ENCODE measurements at places on chromosomes 6 and 20. TPM values are rescaled to one million over a fixed set of nuclear protein-coding genes. Genes with fewer than 3 reads are reported as not detected.

C20orf141 gene
- total RNA-seq: not detected

NFYA gene
- total RNA-seq: 12.6 TPM

HCRTR2 gene
- total RNA-seq: not detected

SYTL3 gene
- total RNA-seq: 0.51 TPM

NRN1 gene
- total RNA-seq: 28.1 TPM

ANKRD66 gene
- not detected for total RNA-seq

TMC2 gene
- not detected for total RNA-seq

GRCh38 chr6:18961566-18961965 lies 574.4 kb downstream of the RNF144B start:
- no peak for DNase-seq

GRCh38 chr6:51553246-51554015 lies 534.0 kb downstream of the PKHD1 start:
- DNase-seq: no peak

- peak; percentile 66 for DNase-seq
Measured at GRCh38 chr6:12605888-12606345, 110.7 kb upstream of the PHACTR1 start.

DNA sequence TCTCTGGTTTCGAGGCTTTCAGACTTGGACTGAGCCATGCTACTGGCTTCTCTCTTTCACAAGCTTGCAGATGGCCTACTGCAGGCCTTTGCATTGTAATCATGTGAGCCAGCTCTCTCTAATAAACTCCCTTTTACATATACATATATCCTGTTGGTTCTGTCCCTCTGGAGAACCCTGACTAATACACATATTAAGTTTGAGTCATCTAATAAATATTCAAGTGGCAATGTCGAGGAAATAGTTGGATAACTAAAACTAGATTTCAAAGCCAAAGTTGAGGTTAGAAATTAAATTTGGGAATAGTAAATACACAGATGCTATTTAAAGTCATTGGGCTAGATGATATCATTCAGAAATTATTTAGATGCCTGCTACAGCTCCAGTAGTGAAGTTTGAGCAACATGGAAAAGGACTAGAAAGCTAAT lies 1343.4 kb downstream of the GRIK2 start:
- DNase-seq: no peak

DNA sequence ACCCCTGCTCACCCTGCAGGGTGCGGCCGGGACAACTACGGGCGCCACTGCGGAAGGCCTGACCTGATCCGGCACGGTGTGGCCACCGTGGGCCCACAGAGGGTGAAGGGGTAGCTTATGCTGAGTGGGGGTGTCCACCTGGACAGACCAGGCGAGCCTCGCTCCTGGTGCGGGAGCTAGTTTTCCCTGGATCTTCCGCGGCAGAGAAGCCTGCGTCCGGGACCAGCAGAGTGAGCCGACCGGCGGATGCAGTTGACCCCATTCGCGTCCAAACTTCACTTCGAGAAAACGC lies 38.2 kb downstream of the NCR2 start:
- DNase-seq: no peak

DNA sequence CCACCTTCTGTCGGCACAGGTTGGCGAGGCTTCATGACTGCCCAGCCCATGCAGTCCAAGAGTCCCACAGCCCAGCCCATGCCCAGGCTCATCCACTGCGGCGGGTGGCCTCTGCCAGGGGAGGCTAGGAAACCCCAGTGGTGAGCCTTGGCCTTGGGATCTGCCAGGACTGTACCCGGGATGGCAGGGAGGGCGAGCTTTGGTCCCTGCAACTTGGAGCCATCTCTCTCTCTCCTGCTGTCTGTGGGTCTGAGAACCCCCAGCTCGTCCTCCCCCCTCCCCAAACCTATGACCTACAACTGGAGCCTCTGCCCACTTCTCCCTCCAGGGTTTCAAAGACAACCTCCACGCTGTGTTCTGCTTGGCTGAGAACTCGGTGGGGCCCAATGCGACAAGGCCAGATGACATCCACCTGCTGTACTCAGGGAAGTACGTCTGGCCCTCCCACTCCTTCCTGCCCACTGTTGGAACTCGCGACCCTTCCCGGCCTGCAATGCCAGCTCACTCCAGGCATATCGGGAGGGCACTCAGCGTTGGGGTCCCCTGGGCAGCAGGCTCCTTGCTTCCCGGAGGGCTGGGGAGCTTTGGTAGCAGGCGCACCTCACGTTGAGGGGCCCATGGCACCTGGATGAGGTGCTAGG lies 19.7 kb downstream of the NPEPL1 start:
- no peak for DNase-seq

- DNase-seq: peak; percentile 5
Measured at GRCh38 chr6:130625825-130626527, 201.2 kb upstream of the SMLR1 start.

DNA sequence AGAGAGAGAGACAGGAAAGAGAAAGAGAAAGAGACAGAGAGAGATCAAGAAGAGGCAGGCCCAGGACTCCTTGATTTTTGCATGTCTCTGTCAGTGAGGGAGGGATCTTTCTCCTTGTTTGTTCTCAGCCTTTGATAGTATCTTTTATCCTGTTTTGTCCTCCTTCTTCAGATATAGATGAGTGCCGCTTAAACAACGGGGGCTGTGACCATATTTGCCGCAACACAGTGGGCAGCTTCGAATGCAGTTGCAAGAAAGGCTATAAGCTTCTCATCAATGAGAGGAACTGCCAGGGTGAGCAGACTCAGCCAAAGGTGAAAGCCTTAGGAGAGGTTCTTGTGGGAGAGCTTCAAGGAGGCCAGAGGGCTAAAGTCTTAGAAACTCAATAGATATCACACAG lies 20.0 kb upstream of the ZNF76 start:
- DNase-seq: no peak

- DNase-seq: no peak
Measured at GRCh38 chr6:24228123-24228522, 102.1 kb downstream of the NRSN1 start.

- DNase-seq: no peak
Measured at GRCh38 chr6:92887871-92888270, 531.5 kb downstream of the EPHA7 start.

DNA sequence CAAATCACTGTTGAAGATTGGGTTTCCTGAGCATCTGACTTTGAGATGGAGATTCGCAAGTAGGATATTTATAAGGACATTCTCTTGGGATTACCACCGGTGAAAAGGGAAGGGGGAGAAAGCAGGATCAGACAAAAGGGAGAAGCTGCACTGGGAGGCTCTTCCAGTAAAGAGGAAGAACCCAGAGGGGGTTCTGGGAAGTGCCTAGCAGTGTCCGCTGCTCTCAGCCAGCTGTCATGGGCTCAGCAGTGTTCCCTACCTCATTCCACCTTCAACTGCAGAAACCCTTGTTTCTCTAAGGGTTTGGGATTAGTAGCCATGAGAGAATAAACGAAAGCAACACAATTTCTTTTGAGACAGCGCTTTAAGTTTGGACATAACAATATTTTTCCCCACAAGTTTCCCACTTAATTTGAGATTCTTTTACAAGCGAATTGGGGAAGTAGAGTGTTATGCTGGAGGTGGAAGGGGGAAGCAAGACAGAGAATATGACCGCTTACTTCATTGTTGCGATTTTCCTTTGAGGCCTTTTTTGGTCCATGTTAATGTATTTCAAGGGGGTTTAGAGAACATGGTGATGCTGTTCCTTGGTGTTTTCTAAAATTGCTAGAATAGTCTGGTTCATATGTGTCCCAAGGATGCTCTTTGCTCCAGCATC lies 154.5 kb upstream of the SCGN start:
- no peak for DNase-seq

GRCh38 chr6:225121-225721 lies 67.1 kb upstream of the DUSP22 start:
- DNase-seq: no peak

DNA sequence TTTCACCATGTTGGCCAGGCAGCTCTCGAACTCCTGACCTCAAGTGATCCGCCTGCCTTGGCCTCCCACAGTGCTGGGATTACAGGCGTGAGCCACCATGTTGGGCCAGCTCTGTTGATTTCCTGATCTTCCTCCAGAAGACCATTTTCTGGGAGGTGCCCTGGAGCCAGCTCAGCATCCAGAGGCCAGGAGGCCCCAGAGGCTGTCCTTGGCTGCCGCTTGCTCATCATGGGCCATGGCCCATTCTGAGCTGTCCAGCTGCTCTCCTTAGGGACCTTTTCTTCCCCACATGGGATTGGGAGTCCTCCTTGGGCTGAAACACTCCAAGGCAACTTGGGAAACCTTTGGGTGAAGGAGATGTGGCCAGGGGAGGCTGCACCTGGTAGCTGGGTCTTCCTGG lies 15.4 kb downstream of the LRRC73 start:
- no peak for DNase-seq

GRCh38 chr20:6466075-6466810 lies 301.2 kb upstream of the BMP2 start:
- no peak for DNase-seq

DNA sequence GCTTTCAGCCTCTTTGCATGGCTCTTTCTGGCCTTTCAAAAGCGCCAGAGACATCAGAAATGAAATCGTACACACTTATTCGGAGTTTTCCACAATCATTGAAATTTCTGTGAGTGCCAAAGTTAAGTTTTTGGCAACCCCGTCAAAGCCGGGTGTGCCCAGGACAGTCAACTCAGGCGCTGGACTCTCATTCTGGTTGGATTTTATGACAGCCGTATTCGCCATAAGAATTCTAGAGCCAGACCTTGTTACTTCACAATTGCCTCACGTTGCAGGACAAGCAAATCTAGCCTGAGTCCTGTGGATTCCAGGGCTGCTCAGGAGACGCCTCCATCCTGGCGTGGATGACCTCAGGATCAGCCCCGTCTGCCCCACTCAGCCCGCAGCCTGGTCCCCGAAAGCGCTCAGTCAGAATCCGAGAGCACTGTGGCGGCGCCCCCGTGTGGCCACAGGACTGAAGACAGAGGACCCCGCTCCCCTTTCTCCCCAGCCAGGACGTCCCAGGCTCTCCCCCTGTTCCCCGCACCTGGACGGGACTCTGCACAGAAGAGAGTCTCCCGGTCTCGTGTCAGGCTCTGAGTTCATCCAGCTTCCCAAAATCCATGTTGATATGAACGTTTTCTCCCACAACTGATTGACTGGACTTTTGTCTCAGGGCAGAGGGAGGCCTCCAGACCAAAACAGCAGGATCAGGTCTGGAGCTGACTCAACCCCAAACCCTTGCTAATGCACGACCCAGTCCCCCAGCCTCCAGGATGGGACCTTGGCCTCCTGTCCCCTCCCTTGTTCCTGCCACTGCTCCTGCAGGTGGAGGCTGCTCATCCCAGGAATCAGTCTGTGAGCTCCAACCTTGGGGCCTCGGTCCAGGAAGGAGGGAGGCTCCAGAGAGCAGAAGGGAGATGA lies 38.2 kb downstream of the MICA start:
- peak; percentile 65 for DNase-seq

GRCh38 chr6:70351461-70351860 lies 48.6 kb upstream of the COL9A1 start:
- DNase-seq: no peak

DNA sequence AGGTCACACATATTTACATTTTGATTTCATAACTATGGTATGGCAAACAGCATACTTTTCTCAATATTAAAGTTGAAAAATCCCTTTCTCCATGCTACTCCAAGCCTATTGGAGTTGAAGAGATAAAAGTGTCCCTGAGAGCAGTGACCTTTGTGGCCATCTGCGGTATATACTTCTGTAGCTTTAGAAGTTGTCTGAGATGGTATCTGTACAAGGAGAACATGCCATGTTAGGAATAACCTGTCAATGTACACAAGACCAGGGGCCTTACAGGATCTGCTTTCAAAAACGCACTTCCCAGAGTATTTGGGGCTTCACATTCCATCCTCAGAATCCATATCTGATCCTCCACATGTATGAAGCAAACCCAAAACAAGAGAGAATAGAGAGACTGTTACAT lies 226.7 kb downstream of the MEI4 start:
- DNase-seq: no peak

DNA sequence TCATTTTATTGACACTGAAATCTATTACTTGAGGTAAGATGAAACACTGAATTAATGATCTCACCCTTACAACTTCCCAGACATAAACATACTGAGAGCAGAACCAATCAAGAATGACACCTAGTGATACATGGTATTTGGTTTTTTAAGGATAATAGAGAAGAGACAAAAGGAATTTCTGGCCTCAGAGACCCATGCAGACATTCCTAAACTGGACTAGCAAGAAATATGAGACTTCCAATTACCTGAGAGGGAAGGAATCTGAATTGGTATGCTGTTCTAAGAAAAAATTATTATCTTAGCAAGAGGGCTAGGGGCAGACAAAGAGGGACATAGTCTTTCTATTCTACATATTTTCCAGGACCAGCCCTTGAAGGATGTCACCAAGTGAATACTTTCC lies 141.1 kb downstream of the BMP5 start:
- DNase-seq: no peak

DNA sequence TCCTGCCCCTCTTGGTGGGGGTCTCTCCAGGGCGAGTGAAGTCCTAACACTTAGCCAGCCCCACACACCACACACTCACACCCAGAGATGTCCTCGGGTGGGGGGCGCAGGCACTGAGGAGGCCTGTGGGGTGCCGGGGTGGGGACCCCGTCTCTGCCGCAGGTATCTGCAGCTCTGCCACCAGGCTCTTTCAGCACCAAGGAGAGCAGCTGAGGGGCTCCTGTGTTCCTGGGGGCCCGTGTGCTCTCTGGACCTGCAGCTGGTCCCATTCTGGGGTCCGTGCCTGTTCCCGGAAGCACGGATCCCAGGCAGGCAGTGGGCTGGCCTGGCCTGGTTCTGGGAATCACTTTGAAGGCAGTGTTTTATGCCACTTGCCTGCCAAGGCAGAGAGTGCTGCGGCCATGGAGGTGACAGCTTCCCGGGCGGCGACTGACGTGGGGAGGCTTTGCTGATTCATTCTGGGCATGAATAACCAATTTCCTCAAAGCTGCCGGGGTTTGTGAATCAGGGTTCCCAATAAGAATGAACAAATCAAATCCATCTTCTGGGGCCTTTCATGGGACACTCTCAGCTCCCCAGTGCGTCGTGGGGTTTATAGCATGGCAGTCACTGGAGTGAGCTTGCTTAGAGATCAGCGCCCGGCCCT lies 54.4 kb upstream of the SLCO4A1 start:
- DNase-seq: peak; percentile 26

GRCh38 chr20:9407805-9408421 lies 106.5 kb upstream of the LAMP5 start:
- peak; percentile 67 for DNase-seq

- no peak for DNase-seq
Measured at GRCh38 chr6:1336246-1336843, 24.4 kb downstream of the FOXQ1 start.

DNA sequence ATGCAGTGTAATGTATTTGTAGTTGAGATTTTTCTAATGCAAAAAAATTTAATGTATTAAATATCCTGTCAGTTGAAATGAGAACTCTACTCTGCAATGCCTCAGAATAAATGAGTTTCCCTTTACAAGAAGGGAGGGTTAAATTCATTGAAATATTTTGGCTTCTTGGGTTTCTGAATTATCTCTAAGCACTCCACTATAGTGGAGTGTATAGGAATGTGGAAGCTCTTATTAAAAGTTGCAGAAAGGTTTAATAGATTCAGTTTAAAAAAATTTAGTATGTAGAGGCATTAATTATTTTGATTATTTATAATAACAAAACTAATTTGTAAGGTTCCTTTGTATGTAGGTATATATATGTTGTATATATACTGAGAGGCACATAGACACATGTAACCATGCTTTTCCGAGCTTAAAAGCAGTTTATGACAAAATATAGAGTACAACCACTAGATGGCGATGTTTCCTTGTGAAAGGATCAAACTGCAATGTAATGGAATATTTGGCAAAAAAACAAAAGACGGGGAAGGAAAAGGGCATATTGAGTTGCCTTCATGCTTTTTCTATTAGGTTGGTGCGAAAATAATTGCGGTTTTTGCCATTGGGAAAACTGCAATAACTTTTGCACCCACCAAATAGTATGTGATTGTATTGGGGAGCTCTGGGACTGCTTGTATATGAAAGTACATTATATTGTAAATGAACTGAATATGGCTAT lies 144.2 kb downstream of the MYO6 start:
- DNase-seq: peak; percentile 79

Data from dermis microvascular lymphatic vessel endothelial cell (primary cell).